COR-L47 (cell line): ENCODE measurements at places on chromosomes 11 and 22.

DNA sequence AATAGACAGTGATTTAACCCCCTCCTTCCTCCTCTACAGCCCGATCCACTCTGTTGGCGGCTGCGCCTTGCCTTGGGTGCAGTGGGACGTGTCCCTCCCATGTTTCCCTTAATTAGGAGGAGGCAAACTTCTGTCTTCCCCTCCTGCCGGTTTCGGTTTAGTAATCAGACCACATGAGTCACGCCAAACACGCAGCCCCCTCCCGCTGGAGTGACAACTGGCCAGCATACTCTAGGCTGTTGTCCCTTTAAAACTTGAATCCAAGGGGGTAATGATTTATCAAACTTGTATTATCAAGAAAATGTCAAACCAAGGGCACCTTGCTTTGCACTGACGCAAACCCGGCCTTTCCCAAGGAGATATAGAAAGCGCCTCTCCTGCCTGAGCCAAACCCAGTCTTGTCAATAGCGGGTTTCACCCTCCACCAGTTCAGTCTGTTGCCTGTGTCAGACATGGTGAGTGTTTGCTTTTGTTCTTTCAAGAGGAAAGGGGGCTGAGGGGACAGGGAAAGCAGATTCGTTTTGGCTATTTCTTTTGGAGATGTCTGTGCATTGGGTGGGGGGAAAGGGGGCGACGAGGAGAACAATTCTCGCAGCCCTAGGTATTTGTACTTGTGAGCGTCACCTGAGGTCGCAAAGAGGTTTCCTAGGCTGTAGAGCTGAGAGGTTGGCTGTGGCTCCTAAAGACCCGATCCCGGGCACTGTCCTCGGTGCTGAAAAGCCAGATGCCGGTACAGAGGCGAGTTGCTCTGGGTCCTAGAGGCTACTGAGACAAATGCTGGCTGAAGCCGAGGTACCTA, at the start of gene SLC6A5:
Gene SLC6A5, plus strand, starts transcription at position 388 of the 799 bp plus-strand sequence. Its CDS starts 65 bp downstream, at position 453.
- DNase-seq: no peak

DNA sequence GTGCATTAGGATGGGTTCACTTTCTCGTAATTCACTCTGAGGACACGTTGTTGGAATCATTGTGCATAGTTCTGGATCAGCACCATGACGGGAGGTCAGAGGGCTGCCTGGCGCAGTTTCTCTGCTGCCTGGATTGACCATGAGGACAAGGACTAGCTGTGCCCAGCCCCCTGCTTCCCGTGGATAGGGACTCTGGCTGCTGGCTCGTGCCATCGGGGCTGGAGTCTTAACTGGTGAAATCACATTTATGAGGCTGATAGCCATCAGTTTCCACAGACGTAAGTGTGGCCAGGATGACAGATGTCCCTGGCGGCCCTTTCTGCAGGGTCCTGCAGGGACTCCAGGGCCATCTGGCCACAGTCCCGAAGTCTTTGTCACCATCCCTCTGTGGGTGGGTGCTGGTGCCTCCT, 24.1 kb upstream of the GRAMD4 start:
- no peak for DNase-seq

DNA sequence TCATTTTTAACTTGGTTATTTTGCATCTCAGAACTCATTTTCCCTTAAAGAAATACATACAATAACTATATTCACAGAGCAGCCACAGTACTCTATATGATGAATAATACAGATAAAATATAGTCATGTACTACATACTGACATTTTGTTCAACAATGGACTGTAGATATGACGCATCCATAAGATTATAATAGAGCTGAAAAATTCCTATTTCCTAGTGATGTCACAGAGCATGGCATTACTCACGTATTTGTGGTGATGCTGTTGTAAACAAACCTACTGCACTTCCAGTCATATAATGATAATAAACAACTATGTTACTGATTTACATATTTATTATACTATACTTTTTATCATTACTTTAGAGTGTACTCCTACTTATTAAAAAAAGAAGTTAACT, 38.7 kb downstream of the NARS2 start:
- no peak for DNase-seq

DNA sequence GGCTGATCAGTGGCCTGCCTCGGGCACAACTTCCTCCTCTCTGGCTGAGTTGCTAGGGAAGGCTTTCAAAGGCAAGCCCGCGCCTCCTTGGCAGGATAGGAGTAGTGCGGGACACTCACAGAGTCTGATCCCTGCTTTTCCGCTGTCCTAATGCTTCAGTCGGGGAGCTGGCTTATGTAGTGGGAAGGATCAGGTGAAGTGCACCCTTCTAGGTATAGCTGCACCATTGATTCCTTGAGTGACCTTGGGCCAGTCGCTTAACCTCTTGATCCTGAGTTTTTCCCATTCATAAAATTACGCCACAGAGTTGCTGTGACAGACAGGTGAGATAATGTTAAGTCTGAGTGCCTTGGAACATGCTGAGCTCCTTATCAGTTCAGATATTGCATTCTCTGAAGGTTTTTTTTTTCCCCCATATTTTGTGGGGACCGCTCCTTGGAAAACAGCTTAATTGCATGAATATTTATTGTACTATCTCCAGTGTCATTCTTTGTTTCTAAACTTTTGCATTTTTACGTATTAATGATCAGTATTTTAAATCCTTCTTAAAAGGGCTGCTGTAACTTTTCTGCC, 961 bp downstream of the IPO7 start:
- no peak for DNase-seq

- no peak for DNase-seq
Observed at GRCh38 chr11:15180212-15180792, 65.6 kb downstream of the INSC start.

DNA sequence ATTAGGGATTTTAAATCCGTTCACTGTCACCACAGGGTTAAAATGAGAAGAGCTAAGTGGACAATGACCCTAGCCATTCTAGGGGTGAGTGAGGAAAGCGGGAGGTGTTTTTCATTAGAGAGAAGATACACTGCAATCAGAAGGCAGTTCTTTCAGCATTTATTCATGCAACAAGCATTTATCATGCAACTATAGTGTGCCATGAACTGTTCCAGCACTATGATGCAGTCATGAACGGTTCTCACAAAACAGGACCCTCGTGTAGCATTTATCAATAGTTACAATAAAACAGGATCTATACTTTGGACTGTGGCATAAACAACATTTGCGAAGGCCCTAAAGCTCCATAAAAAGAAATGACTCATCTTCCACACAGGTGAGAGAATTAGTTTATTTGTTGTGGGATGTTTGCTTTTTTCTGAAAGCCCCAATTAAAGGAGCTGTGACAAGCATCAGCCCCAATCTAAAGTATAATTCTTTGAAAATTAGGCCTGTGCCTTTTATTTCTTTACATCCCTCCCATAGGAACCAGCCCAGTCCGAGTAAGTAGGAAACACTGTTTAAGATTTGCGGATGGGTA, 51.5 kb downstream of the PAMR1 start:
- no peak for DNase-seq

DNA sequence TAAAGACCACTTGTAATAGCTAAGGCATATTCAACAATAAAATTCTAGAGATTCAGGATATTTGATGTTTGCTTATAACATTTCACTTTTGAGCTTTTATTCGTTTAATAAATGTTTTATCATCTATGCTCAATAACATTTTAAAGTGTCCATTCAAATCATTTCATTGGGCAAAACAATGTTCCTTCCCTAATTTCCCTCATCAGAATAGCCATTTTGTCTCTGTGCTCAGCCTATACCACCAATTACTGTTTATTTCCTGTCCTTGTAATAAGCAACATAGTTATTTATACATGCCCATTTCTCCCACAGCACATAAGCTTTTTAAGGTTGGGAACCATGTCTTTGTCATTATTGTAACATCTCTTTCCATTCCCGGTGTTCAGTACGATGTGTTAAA, 1.3 kb upstream of the SC5D start:
- no peak for DNase-seq

GRCh38 chr11:125514336-125515101, 18.5 kb upstream of the FEZ1 start:
- no peak for DNase-seq

GRCh38 chr11:75574698-75575602, 12.9 kb downstream of the SERPINH1 start:
- DNase-seq: no peak

DNA sequence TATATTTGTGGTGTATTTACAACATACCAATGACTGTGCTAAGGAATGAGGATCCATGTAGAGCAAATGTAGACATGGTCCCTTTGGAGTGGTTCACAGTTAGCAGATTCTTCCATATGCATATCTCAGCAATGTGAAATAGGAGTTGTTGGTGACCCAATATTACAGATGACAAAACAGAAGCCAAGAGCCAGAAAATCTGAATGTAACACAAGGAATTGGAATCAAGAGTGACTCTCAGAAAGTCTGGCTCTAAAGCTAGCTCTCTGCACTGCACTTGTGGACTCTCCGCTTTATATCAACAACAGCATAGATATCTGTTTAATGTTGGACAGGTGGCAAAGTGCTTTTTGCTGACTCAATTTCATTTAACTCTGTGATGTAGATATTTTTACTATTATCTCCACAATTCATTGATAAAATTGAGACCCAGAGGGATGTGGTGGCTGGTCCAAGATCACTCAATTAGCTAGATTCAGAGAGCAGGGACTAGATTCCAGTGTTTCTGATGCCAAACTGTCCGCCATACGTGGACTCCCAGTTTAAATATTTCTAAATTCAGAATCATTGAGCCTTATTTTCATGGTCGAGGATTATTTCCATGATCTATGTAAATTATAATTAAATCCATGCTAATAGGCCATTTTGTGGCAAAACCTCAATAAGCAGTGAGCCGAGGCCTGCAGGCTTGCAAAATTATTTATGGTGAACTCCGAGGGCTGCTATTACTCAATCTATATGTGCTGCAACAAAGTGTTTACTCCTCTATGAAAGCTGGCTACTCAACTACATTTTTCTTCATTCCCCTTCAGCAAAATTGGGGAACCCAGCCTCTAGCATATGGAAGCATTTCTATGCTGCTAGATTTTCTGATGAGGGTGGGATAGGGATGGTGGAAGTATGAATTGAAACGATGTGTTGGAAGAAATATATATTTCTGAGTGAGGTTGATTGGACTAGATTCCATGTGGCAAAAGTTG, 21.1 kb upstream of the TENM4 start:
- DNase-seq: no peak

GRCh38 chr11:134949121-134950090, 537.4 kb upstream of the B3GAT1 start:
- no peak for DNase-seq

DNA sequence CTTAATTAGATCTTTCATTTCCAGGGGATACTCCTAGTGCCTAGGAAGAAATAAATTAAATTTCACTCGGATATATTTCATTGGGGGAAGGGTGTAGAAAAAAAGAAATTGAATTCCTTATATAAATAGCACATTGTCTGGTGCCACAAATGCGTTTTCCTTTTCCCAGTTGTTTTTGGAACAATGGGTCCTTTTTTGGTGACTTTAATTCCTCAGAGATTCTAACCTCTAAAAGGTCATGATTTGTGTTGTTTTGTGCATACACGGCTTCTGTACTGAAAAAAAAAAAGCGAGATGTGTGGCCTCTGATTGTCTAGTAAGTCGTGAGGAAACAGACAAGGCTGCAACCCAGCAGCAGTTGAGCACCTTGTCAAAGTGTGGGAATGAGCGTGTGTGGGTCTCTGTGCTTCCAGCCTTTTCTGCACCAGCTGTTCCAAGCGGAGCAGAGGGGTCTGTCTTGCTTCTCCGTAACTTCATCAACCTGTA, 64.5 kb upstream of the CRTAM start:
- no peak for DNase-seq

- DNase-seq: no peak
Observed at GRCh38 chr11:113278481-113278880, 35.9 kb upstream of the TTC12 start.

DNA sequence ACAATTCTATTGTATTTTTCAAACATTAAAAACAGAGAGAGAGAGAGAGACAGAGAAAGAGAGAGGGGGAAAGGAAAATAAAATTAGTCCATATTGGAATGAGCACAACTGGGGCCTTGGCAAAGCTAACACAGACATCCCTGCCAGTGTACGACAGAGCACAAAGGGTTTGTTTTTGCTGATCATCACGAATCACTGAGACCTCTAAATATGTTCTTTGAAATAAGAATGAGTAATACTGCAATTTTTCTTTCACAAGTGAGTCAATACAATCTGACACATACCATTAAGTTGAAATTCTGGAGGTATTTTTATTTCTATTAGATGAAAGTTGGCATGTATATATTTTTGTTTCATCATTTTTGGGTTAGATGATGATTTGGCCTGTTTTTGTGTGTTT, 27.0 kb upstream of the LRRC4C start:
- DNase-seq: no peak

- DNase-seq: no peak
Observed at GRCh38 chr11:69003866-69004367, 9.1 kb downstream of the MRGPRF start.

DNA sequence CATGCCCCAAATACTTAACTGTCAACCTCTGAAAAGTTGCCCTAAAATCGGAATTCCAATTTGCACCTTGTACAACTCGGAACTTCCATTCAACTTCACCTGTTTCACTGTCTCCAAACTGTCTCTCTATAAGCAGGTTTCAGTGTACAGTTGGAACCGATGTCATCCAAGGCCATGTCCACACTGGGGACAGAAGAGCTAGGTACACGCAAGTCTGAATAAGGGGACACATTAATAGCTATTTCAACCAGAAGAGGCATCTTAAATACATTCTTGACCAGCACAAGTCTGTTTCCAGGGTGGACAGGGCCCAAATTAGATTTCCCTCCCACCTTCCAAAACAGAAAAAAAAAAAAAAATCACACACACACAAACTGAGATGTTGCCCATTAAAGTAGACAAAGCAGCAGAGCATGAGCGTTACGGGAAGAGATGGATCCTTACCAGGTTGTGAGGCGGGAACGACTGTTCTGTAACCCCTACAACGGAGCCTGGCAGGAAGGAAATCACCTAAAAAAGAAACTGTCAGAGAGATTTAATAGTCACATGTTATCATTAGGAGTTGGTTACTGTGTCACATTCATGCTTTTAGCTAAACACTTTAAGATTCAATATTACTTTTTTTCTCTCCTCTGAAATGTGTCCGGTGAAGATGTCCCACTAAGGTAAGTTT, 1.7 kb downstream of the CREBZF start:
- DNase-seq: no peak

- DNase-seq: no peak
Observed at GRCh38 chr11:8766043-8766987, 83.7 kb downstream of the RPL27A start.

DNA sequence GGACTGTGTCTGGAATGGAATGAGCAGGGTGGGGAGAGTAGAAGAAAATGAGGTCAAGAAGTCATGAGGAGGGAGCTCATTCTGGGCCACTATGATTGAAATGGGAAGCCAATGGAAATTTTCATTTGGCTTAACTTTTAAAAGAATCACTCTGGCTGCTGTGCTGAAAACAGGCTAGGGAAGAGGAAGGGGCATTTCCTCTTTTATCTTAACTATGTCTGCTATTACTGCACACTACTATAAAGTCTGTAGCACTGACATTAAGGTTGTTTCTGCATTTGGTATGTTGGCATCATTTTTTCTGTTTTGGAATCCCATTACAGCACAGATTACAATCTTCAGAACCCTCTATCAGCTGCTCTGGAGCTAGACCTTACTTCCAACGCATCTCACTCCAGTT, 8.2 kb downstream of the PATL1 start:
- no peak for DNase-seq
